Neural crest cell (in vitro differentiated cells): ENCODE measurements at places on chromosomes 4 and X.

- no peak for DNase-seq
Observed at GRCh38 chrX:13824746-13825145, 7.9 kb upstream of the GPM6B start.

GRCh38 chr4:139655116-139655515 lies 10.5 kb upstream of the MGST2 start:
- DNase-seq = no peak

DNA sequence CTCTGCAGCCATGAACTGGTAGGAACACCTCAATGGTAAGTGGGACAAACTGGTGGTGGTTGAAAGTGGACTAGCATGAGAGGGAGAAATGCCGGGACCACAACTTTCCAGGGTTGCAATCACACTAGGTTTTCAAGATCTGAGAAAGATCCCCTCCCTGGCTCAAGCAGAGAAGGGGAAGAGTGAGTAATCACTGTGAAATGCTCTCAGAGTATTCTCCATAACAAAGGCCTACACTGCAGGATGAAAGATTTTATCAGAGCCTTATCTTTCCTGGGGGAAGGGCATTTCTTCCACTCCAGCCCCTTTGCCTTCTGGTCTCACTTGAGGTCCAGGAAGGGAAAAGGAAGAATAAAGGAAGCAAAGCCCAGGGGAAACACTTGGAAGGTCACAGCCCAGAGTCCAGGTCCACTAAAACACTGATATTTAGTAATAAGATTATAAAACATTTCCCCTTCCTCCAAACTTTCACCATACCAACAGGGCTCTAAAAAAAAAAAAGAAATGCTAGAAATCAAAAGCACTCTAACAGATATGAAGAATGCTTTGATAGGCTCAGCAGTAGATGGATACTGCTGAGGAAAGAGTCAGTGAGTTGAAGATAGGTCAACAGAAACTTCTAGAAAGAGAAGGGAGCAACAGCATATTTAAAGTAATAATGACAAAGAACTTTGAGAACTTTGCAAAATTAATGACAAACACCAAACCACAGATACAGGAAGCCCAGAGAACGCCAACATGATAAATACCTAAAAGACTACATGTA lies 95.9 kb downstream of the WDFY3 start:
- no peak for DNase-seq

- no peak for DNase-seq
Observed at GRCh38 chrX:9072281-9072680, 38.4 kb upstream of the FAM9B start.
